ENCODE measurements at places on chromosomes 7 and 10.
A peak's percentile ranks its signal among the peaks of the same experiment; 100 is the strongest.

DNA sequence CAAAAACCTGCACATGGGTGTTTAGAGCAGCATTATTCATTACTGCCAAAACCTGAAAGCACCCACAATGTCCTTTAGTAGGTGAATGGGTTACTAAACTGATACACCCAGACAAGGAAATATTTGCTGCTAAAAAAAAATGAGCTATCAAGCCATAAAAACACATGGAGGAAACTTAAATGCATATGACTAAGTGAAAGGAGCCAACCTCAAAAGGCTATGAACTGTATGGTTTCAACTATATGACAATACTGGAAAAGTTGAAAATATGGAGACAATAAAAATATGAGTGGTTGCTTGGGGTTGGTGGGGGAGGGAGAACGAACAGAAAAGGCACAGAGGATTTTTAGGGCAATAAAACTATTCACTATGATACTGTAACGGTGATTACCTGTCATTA lies 291.0 kb downstream of the TNS3 start:
- no peak for DNase-seq

- DNase-seq = no peak
Measured at GRCh38 chr10:42952931-42953683, 123.8 kb upstream of the RET start.

- DNase-seq = no peak
Measured at GRCh38 chr10:48881937-48882336, 57.7 kb downstream of the LRRC18 start.

GRCh38 chr10:103451831-103452505 lies at the start of gene CALHM2:
Gene CALHM2, minus strand, starts transcription at chr10:103452370. Its CDS starts 2,429 bp downstream, at chr10:103449941.
- DNase-seq = peak; percentile 46

GRCh38 chr10:60801522-60801921 lies 23.2 kb downstream of the CDK1 start:
- DNase-seq = no peak

GRCh38 chr10:91289305-91289704 lies 68.8 kb downstream of the PCGF5 start:
- DNase-seq = no peak

GRCh38 chr7:1531263-1531978 lies 919 bp downstream of the MAFK start:
- DNase-seq = no peak

DNA sequence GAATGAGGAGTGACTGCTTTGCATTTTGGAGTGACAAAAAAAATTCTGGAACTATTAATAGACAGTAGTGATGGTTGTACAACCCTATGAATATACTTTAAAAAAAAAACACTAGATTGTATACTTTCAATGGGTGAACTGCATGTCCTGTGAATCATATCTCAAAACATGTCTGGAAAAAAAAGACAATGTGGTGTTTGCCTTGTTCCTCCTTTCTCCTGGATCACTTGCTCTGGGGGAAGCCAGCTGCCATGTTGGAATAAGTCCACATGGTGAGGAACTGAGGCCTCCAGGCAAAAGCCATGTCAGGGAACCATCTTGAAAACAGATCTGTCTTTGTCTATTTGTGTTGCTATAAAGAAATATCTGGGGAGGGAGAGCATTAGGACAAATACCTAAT lies 39.5 kb upstream of the YAE1 start:
- DNase-seq = no peak

GRCh38 chr7:37916017-37916672 lies 472 bp downstream of the SFRP4 start:
- DNase-seq = no peak

DNA sequence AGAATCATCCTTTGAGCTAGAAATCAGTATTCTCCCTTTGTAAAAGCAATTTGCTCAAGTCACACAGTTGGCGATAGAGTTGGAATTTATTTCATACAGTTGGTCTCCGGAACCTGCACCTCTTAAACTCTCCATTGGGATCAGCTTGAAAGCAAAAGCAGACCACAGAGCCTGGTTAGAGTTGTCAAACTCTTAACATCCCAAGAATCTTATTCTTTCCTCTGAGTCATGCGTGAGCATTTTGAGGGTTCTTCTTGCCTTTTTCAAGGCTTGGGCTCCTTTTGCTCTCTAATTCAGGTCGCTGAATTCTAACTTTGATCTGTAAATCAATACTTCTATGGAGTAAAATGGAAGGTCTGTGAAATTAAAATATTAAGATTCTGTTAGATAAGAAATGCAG lies 19.6 kb upstream of the SCIN start:
- no peak for DNase-seq

GRCh38 chr7:142862351-142862750 lies 7.5 kb downstream of the EPHB6 start:
- no peak for DNase-seq

DNA sequence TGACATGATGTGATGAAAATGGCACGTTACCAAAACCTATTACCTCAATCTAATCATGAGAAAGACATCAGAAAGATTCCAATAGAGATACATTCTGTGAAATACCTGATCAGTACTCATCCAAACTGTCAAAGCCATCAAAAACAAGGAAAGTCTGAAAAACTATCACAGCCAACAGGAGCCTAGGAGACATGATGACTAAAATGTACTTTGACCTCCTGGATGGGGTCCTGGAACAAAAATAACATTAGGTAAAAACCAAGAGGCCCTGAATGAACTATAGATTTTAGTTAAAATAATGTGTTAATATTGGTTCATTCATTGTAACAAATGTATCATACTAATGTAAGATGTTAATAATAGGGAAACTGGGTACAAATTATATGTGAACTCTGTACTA lies 113.9 kb upstream of the LRGUK start:
- no peak for DNase-seq

GRCh38 chr10:106819490-106819889 lies 345.0 kb downstream of the SORCS1 start:
- DNase-seq = no peak

DNA sequence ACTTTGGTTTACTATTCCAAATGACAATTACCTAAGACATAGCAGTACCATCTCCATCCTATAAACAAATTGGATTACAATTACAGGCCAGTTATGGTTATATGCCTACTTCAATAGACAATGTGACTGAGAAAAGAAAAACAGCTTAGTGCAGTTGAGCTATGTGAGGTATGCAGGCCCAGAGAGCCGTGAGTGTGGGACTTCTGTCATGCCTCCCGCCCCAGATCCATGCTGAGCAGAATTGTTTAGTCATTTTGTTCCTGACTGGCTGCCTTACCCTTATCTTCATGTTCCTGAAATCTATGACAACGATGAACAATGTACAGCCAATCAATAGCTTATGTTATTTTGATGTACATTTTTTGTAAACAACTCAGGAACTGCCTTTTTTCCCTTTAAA lies 21.7 kb downstream of the LARP4B start:
- no peak for DNase-seq

DNA sequence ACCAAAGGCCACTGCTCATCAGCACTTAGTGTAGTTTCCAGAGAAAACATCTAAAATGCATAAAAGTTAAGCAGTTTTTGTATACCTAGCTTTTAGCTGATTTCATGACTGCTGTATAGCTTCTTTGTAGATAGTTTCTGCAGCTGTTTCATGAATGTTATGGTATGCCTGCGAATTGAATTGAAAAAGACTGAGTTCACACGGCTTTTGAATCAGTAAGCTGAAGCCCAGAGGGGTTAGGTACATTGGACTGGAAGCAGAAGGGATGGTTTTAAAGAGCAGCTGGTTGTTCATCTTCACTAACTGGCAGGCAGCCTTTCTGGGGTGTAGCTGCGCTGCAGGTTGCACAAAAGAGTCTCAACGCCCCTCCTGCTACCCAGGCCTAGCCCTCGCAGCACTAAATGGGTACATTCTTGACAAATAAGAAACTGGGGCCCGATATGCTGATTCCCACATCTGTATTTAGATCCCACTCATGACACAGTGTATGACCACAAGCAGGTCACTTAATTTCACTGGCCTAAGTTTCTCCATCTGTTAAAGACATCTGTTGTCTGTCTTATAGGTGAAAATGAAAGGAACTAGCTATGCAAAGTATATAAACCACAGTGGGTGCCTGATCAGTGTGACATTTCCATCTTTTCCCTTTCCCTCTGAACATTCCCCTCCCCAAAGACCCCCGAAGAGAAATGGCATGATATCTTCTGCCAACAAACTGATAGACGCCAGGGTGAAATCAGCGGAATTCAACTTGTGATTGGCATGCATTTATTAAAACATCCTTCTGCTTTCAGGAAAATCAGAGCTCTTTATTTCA lies 85.9 kb upstream of the AGBL3 start:
- DNase-seq = no peak

- DNase-seq = no peak
Measured at GRCh38 chr7:156666368-156667109, 26.0 kb downstream of the RNF32 start.

DNA sequence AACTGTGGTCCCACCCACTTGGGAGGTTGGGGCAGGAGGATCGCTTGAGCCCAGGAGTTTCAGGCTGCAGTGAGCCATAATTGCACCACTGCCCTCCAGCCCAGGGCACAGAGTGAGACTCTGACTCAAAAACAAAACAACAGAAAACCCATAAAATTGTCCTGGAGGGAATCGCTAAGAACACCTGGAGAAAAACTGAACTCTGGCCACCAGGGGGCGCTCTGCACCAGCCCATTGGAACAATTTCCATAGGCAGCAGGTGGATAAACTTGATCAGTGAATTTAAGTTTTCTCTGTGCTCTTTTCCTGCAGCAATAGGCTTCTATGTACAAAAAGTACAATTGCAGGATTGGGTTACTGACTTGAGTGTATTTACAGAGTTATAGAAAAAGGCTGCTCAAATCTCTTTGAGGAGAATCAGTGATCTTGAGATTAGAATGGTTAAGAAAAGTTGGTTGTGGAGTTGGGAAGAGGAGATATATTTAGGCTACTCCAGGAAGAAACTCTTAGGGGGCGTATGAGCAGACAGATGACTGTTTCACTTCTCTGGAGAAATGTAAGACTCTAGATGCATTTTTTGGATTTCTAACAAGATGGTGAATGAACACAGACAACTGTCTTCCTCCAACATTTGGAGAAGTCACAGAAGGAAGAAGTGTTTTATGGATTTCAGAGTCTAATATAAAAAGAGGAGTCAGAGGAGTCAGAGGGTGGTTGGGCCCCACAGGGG lies 274.9 kb upstream of the GALNT17 start:
- peak; percentile 49 for DNase-seq

DNA sequence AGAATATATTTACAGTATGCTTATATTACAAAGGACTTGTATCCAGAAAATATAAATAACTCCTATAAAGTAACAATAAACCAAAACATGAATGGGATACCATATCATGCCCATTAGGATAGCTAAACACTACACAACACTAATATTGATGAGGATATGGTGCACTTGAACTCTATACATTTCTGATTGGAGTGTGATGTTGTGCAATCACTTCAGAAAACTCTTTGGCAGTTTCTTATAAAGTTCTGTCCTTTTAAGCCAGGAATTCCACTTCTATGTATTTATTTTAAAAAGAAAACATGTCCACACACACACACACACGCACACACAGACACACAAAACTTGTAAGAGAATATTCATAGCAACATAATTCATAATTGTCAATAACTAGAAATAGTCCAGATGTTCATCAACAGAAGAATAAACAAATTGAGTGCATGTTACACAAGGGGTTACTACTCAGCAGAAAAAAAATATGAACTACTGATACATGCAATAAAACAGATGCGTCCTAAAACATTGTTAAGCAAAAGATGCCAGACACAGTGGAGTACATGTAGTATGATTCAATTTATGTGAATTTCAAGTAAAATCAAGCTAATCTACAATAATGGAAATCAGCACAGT lies 416.0 kb downstream of the PLXDC2 start:
- DNase-seq = no peak

Measured in stimulated activated CD4-positive, alpha-beta T cell treated with anti-CD3 and anti-CD28 coated beads, Interleukin-12 subunit alpha, Interleukin-12 subunit beta, amount 100 ng/mL, for 48 hours (primary cell).